ENCODE measurements at places on chromosomes 6 and 20. TPM values are rescaled to one million over a fixed set of nuclear protein-coding genes. Genes with fewer than 3 reads are reported as not detected.

GRCh38 chr6:106117579-106117978 lies 31.4 kb downstream of the PRDM1 start:
- no peaks in the 10 kb centered on the region for H3K36me3 ChIP-seq
- no peak overlapping the region for H3K4me3 ChIP-seq
- H3K4me1 ChIP-seq = peaks cover 56% of the 10 kb centered on the region
- DNase-seq = peak; percentile 59
- H3K27me3 ChIP-seq = no peaks in the 10 kb centered on the region
- H3K27ac ChIP-seq = no peak overlapping the region

The SEL1L2 gene
- not detected for total RNA-seq

DNA sequence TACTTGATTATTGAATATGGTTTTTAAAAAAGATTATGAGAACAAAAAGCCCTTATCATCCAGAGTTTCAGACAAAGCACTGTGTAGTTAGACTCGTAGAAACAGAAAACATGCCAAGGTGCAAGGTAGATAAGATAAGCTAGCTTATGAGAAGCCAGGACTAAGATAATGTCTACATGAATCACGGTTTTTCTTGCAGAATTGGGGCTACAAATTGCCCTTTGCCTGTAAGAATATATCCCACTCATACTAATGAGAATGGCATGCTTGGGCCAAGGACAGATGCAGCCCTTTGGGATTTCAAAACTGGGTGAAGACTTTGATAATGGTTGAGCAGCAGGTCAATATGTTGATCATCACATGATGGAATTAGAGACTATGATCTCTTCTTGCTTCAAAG lies 165.3 kb upstream of the PREP start:
- no peaks in the 10 kb centered on the region for H3K36me3 ChIP-seq
- H3K4me3 ChIP-seq = no peak overlapping the region
- no peaks in the 10 kb centered on the region for H3K4me1 ChIP-seq

DNA sequence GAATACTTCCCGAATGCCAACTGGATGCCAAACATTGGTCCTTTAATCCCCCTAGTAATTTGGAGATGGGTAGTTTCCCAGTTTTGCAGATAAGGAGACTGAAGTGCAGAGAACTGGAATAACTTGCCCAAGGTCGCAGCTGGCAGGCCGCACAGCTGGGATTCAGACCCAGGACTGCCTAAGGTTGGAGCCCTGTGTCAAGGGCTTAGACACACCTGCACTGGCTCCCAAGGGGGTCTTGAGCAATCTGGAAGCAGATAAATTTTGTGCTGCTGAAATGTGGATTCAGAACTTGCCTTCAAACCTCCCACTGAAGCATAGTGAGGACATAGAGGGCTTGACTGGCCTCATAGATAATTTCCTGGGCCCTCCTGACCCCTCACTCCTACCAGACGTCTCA lies 30.5 kb downstream of the FOXP4 start:
- H3K27me3 ChIP-seq = no peaks in the 10 kb centered on the region
- H3K4me1 ChIP-seq = no peaks in the 10 kb centered on the region
- no peak overlapping the region for H3K27ac ChIP-seq
- H3K36me3 ChIP-seq = no peaks in the 10 kb centered on the region
- DNase-seq = no peak

GRCh38 chr20:7585126-7585679 lies 355.1 kb downstream of the HAO1 start:
- H3K36me3 ChIP-seq = no peaks in the 10 kb centered on the region
- H3K4me3 ChIP-seq = no peak overlapping the region
- H3K27ac ChIP-seq = no peak overlapping the region
- H3K4me1 ChIP-seq = no peaks in the 10 kb centered on the region
- no peak for DNase-seq

- H3K27me3 ChIP-seq = no peaks in the 10 kb centered on the region
- H3K4me3 ChIP-seq = no peak overlapping the region
- H3K27ac ChIP-seq = no peak overlapping the region
- no peaks in the 10 kb centered on the region for H3K4me1 ChIP-seq
- DNase-seq = no peak
- no peaks in the 10 kb centered on the region for H3K36me3 ChIP-seq
Measured at GRCh38 chr6:44489910-44490604, 102.6 kb downstream of the CDC5L start.
